ENCODE measurements at places on chromosomes 5 and 9.

DNA sequence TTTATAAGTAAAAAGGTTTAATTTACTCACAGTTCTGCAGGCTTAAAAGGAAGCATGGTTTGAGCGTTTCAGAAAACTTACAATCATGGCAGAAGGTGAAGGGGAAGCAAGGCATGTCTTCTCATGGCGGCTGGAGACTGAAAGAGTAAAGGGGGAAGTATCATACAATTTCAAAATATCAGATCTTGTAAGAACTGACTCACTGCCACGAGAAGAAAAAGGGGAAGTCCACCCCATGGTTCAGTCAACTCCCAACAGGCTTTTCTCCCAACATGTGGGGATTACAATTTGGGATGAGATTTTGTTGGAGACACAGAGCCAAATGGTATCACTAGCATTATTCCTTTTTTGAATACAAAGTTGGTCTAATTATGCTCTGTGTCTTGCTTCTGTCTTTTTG, 627.9 kb upstream of the ST8SIA4 start:
- DNase-seq: no peak

- DNase-seq: no peak
Measured at GRCh38 chr9:18359335-18359734, 114.6 kb upstream of the ADAMTSL1 start.

- DNase-seq: no peak
Measured at GRCh38 chr9:90201766-90202165, 440.9 kb downstream of the DIRAS2 start.

GRCh38 chr9:128383791-128384190, 12.6 kb downstream of the URM1 start:
- DNase-seq: no peak

- DNase-seq: no peak
Measured at GRCh38 chr5:167295681-167296005, 995.8 kb upstream of the WWC1 start.

GRCh38 chr9:3880851-3881250, 355.1 kb upstream of the RFX3 start:
- no peak for DNase-seq

GRCh38 chr9:130421154-130421801, 23.5 kb upstream of the ASS1 start:
- no peak for DNase-seq

DNA sequence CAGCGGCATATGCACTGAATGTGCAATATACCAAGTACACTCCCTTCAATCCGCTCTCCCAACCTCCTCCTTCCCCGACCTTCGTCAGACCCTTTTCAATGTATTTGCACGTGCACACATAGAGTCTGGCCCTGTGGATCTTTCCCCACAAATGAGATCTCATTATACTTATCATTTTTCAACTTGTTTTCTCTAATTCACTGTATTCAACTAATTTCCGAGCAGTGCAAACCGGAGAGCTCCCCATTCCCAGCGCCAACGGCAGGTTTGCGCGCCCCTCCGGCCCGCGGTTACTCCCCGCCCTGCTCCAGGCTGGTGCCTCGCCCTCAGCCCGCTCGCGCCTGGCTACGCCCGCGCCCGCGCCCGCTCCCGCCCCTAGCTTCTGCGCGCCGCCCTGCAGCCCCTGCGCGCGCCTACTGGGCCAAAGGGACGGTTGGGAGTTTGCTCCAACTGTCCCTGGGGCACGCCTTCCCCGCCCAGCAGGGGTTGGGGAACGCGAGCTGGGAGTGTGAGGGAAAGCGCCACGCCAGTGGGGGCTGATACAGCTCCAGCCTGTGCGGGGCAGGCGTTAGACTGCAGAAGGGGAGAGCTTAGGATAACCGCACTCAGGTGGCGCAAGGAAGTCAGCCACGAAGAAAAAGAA, 3.3 kb upstream of the CDC20B start:
- DNase-seq: no peak

GRCh38 chr9:6440405-6440804, 27.4 kb downstream of the UHRF2 start:
- DNase-seq: no peak

DNA sequence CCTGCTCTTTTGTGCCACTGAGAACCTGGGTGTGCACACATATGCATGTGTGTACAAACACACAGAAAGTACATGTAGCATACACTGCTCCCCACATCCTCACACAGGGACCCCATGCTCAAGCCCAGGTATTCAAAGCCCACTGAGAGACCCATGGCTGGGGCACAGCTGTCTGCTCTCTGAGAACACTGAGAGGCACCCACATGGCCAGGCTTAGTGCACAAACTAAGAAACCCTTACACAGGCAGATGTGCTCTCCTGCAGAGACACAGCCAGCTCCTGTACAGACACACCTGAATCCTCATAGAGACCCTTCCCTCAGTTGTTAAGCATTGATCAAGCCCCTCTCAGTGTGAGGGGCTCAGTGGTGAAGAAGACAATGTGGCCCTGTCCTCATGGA, 92.5 kb downstream of the CACNA1B start:
- no peak for DNase-seq

DNA sequence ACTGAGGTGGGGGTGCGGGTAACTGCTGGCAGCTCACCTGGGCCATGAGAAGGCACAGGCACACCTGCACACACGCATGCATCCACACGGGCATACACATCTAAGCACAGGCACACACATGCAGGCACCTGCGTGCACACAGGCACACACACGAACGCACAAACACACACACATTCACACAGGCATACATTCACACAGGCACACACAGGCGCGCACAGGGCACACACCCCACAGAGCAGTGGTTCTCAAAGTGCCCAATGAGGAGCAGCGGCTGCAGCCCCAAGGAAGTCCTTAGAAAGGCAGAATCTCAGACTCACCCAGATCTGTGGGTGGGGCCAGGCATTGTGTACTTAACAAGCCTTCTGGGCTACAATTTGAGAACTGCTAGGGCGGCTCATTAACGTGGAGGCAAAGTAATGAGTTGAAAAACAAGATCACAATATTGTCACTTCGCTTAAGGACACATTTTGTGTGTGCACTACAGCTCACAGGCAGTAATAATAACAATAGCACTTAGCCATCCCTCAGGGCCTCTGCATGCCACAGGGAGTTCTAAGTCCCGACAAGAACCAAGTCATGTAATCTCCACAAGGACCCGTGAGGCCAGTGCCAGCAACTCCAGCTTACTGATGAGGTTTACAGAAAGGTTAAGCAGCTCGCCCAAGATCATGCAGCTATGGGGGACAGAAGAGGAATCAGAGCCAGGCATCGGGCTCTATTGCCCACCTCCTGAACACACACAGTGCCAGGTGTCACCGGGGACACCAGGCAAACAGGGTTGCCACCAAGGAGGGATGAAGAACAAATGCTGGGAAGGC, 91.6 kb downstream of the ROR2 start:
- DNase-seq: no peak

DNA sequence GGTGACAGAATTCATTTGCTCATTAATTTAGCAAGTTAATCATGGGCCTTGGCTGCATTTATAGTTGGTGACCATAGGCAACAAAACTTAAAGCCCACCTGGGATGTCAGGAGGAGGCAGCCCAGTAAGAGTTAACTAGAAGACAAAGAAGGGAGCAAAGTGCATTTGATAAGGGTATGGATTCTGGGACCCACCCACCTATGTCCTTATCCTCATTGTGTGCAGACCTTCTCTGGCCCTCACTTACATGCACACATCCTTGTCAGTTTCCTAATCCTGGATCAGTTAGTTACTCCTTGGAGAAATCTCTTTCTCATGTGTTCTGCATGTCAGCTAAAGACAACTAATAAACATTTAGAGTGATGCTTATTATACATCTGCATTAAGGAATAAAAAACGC, 24.6 kb downstream of the MEF2C start:
- no peak for DNase-seq

GRCh38 chr5:91535499-91535898, 152.4 kb upstream of the ARRDC3 start:
- no peak for DNase-seq

GRCh38 chr5:118597543-118597942, 390.8 kb downstream of the DTWD2 start:
- no peak for DNase-seq

DNA sequence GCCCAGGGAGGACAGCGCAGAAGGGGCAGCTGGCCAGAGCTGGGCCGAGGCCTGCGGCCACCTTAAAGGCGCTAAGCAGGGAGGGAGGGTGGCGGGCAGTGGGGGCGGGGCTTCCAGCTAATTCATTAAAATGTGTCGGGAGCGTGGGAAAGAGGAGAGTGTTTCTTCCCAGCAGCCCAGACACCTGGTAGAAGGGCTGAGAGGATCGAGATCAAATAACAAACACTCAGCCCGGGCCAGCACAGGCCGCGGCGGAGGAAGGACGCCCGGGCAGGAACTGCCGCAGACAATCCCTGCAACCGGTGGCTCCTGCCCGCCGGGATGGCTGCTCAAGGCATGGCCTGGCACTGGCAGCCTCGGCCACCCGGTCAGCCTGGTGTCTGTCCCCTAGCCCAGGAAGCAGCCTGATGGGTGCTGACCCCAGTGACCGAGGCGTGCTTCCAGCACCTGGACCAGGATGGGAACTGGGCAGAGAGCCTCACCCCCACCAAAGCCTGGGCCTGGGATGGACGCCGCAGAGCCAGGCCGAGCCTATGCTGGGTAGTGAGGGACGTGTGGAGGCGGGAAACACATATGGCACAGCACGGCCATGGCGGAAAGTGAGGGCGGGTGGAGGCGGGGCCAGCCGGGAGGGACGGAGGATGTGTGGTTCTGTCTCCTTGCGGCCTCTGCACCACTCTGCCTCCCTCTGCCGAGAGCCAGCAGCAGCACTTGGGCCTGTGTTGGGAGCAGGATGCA, 3.2 kb upstream of the NRARP start:
- DNase-seq: no peak

DNA sequence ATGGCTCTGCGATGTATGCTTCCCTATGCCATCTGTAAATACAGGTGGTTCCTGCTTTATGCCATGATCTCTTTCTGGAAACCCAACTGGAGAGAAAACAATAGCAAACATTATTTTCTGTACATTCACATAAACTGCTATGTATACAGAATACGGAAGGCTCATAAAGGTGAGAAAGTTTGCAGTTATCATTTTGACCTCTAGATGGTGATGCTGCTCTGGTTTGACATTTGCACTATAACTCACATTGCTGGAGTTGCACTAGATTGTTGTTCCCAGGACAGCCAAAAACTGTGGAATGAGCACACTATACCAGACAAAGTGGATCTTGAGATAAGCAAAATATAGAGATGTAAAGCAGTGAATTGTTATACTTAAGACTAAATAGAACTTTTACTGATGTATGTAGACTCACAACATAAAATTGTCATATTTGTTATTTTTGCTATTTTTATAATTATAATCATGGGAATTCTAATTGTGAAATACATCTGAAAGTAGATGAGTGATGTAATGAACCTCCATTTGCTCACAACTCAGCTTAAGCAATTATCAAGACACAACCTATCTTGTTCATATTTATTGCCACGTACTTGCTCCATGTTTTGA, 246.5 kb downstream of the PTPRD start:
- peak; percentile 7 for DNase-seq

- DNase-seq: no peak
Measured at GRCh38 chr9:13570068-13570974, 290.8 kb upstream of the MPDZ start.

DNA sequence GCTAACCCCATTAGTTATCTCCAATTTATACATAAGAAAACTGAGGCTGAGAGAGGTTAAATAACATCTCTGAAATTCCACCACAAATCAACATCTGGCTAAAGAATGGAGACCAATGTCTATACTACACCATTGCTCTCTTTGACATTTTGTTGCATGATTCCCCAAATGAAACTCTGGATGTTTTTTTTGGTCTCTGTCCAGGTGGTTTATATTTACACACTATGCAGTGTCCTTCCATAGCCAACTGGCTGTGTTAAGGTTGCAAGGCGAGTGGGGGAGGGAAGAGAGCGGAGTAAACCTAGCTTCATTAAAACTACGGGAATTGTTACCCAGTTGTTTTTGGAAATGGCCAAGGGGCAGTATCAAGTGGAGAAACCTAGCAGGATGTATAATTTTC, 67.2 kb downstream of the KIF4B start:
- no peak for DNase-seq

DNA sequence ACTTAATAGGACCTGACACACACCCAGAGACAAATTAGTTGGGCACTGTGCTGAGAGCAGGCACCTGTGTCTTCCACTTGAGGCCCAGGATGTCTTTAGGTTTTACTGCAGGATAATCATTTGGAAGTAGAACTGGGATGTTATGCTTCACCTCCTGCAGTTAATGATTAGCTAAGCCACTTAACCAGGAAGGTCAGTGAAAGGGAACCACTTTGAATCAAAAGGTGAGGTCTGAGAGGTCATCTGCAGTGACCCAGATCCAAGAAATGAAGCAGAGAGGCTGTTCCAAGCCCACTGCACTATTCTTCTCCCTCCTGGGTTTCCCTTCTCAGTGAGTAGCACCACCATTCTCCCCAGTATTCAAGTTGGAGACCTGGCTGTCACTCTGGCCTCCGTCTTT, 110.5 kb downstream of the SNX18 start:
- DNase-seq: no peak

DNA sequence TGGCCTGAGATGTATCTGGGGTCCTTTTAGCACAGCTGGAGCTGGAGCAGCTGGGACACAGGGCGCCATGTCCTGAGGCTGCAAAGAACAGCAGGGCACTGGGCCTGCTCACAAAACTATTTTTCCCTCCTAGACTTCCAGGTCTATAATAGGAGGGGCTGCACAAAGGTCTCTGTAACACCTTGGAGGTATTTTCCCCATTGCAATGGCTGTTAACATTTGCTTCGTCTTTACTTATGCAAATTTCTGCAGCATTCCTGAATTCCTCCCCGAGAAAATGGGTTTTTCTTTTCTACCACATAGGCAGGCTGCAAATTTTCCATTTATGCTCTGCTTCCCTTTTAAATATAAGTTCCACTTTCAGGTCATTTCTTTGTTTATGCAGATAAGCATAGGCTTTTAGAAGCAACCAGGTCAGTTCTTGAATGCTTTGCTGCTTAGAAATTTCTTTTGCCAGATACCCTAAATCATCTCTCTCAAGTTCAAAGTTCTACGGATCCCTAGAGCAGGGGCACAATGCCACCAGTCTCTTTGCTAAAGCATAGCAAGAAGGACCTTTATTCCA, 130.8 kb downstream of the PCSK1 start:
- no peak for DNase-seq

- DNase-seq: peak; percentile 52
Measured at GRCh38 chr9:124216474-124217176, 41.1 kb upstream of the NEK6 start.

GRCh38 chr5:141269195-141269594, 24.0 kb downstream of the PCDHB15 start:
- no peak for DNase-seq

DNA sequence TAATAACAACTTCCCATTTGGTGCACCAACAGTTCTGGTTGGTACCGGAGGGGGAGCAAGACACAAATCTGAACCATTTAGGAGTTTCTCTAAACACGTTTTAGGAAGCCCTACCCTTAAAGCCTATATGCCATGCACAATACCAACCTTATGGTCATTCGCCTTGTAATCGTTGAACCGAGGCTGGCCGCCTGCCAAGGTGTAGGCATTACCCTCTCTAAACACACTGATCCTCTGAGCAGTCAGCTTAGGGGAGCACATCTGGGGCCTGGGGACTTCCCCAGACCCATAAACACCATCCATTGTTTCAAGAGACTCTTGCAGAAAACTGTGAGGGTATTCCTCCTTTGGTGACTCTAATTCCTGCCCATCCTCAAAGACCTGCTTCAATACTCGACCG, 328 bp downstream of the GRXCR2 start:
- DNase-seq: no peak
